ENCODE measurements at places on chromosomes 12 and 14. TPM values are rescaled to one million over a fixed set of nuclear protein-coding genes. Genes with fewer than 3 reads are reported as not detected.

- DNase-seq: no peak
Observed at GRCh38 chr12:103824845-103825244, 16.2 kb downstream of the NT5DC3 start.

DNA sequence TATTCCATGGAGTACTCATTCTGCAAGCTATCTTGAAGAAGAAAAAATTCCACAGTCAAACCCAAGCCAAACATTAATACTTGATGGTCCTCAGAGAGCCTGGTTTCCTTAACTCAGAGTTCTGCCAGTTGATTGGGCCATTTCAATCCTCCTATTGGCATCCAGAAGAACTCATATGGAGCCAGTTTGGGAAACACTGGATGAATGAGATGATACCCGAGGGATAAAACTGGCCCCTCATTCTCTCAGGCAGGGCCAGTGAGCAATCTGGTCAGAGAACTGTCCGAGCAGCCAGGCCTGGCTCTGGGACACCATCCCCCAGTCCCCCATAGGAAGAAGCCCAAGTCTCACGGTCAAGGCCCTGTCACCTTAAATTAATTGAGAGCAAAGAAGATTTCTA, 48.8 kb downstream of the NUAK1 start:
- no peak for DNase-seq

GRCh38 chr12:71804505-71804904, 35.1 kb upstream of the TBC1D15 start:
- no peak for DNase-seq

DNA sequence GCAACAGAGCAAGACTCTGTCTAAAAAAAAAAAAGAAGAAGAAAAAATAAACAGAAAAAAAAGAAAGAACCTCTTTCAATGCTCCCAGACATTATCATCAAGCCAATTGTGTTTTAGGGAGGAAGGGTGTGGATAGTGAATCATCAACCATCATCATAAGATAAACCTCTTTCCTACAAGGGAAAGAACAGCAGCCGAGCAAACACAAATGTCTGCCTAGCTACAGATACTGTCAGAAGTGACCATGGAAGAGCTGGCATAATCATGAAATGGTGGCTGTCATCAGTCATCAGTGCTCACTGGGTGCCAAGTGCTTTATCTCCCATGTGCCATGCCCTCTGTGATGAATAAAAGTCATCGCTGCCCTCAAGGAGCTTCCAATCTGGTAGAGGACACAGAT, 46.6 kb downstream of the SLC17A8 start:
- DNase-seq: no peak

- peak; percentile 71 for DNase-seq
Observed at GRCh38 chr12:106078358-106079010, 60.3 kb downstream of the NUAK1 start.

DNA sequence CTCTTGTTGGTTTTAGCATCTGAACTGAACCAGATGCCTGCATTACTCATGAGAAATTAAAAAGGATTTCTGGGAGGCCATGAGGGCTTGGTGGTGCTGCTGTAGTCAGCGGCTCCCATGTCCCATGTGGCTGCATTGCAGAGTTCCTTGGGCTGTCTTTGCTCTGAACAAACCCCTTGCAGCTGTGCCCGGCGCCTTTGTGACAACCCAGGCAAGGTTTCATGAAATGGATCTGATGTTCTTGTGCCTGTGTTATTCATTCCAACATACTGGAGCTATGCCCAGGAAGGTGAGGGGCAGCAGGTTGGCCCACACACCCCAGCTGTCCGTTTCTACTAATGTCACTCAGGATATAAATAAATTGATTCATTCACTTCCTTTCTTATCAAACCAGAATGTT, 40.8 kb downstream of the TGFB3 start:
- no peak for DNase-seq

GRCh38 chr12:120183211-120183631, 11.3 kb downstream of the GCN1 start:
- no peak for DNase-seq

GRCh38 chr12:124140944-124141486, 153.9 kb upstream of the RFLNA start:
- no peak for DNase-seq

DNA sequence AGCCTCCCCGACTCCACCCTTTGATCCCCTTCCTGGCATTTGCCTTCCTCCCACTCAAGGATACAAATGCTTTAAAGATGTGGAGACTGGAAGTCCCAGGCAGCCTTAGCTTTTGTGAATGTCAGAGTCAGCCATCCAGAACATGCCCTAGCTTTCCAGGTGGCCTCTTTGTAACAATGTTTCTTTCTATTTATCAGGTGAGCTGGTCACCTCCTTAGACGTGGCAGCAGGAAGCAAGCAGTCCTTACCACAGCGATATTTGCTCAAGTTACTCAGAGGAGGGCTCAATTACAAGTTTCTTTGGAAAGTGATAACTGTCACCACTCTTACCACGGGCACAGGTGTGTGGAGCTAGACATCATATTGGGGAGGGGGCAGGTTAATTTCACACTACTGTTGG, 4.9 kb downstream of the GALNT6 start:
- no peak for DNase-seq

DNA sequence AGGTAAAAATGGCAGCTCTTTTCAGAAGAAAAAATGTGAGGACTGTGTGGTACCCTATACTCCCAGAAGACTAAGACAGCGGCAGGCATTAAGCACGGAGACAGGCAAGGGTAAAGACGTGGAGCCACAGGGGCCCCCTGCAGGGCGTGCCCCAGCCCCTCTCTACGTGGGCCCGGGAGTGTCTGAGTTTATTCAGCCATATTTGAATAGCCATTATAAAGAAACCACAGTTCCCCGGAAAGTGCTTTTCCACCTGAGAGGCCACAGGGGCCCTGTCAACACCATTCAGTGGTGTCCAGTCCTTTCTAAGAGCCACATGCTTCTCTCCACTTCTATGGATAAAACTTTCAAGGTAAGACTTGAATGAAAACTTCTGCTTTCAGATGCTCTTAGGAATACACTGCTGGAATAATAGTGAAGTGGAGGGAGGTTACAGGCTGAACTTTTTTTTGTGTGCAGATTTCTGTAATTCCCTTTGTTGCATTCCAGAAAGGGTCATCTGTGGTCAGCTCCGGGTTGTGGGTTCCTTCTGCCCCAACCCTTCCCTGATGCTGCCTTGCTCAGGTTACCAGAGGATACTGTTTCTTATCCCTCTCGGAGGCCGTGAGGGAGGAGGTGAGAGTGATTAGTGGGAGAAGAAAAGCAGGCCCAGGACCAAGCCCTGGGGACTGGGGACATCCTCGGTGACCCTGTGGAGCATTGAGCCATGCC, 58.4 kb downstream of the SLC25A47 start:
- DNase-seq: no peak

DNA sequence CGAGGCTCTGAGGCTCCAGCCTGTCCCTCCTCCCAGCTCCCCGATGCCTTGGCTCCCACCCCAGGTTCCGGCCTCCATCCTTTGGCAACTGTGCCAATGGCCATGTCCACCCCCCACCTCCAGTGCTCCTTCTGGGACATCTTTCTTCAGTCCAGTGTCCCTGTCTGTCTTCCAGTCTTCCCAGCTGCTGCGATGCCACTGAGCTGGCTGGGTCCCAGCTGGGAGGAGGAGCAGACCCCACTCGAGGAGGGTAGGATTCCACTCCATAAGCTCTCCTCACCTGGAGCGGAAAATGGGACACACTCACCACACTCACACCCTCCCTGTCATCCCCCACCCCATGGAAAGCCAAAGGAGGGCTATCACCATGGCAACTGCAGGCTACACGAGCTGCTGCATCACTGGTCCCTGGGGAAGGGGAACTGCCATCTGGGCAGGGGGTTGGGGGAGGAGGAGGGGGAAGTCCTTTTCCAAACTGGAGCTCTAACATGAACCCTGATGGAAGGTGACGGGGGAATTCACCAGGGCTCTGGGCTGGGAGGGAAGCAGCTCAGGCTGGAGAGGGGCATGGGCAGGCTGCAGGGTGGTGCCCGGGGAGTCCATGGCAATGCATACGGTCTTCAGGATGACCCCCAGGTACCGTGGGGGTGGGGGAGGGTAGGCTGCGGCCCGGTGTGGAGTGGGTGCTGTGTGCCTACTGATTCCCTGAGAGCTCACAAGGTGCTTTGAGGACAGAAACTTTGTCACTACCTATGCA, 94.3 kb downstream of the LRRC74A start:
- no peak for DNase-seq

- DNase-seq: no peak
Observed at GRCh38 chr14:92481811-92482555, 31.6 kb upstream of the RIN3 start.

GRCh38 chr14:42513837-42514236, 907.2 kb downstream of the LRFN5 start:
- DNase-seq: no peak

DNA sequence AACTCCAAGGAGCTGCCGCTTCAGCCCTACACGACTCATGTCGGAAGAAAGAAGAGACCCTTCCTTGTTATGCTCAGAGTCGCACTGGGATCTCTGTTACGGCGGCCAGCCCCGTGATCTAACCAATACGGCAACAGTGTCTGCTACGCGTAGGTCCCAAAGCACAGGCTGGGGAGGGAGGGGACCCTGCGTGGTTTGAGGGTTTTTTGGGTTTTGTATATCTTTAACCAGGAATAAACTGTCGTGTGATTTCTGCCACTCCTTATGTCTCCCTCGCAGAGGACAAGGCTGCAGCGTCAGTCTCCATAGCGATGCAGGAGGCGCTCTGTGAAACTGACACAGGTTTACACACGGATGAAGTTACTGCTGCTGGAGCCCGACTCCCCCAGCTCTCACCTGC, 60.0 kb upstream of the DIO3 start:
- no peak for DNase-seq

Gene HPD
- total RNA-seq: not detected

Gene MGP
- 42.8 TPM for total RNA-seq

Gene GARIN6
- total RNA-seq: not detected

Gene PSMB5
- total RNA-seq: 478 TPM

Gene PAWR
- total RNA-seq: 18.6 TPM
